Natural killer cell treated with Interleukin-12 subunit alpha and Interleukin-12 subunit beta and Interleukin-15 and Interleukin-18, amount 100 ng/mL, for 72 hours (primary cell): ENCODE measurements at places on chromosomes 1 and 21. TPM values are rescaled to one million over a fixed set of nuclear protein-coding genes. Genes with fewer than 3 reads are reported as not detected.
A peak's percentile ranks its signal among the peaks of the same experiment; 100 is the strongest.

DNA sequence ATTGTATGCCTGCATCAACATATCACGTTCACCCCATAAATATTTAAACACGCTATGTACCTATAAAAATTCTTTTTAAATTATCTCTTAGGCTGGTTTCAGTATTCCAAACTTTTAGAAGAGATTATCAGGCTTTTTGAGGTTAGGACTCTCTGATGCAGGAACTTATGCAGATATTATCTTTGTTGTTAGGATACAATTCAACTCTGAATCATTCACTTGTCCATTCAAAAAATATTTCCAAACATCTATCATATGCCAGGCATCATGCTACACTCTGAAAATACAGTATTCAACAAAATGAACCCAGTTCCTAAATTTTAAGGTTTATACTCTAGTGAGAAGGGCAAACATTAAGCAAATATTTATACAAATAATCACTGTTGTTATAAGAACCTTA, 40.5 kb downstream of the ASH1L start:
- H3K27me3 ChIP-seq = no peaks in the 10 kb centered on the region
- H3K4me3 ChIP-seq = no peak overlapping the region
- H3K36me3 ChIP-seq = no peaks in the 10 kb centered on the region
- peaks cover 20% of the 10 kb centered on the region for H3K4me1 ChIP-seq
- no peak for DNase-seq

The GJB4 gene
- not detected for total RNA-seq

DNA sequence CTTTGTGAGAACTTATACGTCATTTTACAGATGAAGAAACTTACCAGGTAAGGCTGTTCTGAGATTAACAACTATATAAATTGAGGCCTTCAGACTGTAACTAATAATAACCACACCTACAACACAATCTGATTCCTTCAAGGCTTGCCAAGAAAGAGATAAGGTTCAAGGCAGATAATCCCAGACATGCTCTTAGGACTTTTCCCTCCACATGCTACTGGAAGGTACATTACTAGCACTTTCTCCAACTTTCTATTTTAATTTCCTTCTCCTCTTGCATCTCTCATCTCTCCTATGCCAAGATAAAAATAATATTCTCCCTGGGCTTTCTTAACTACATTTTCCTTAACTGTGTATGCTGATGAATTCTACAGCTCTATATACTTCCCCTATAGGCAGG, 18.9 kb upstream of the NRAS start:
- peaks cover 37% of the 10 kb centered on the region for H3K36me3 ChIP-seq
- H3K27ac ChIP-seq = no peak overlapping the region
- no peaks in the 10 kb centered on the region for H3K27me3 ChIP-seq

The TRIM45 gene
- 0.86 TPM for total RNA-seq

GRCh38 chr1:26555550-26555981, 26.0 kb downstream of the RPS6KA1 start:
- peaks cover 40% of the 10 kb centered on the region for H3K4me1 ChIP-seq
- H3K36me3 ChIP-seq = peaks cover 15% of the 10 kb centered on the region
- H3K4me3 ChIP-seq = no peak overlapping the region
- no peaks in the 10 kb centered on the region for H3K27me3 ChIP-seq
- peak overlapping the region; percentile 26 for H3K27ac ChIP-seq

GRCh38 chr1:19398309-19398760, 86.2 kb downstream of the SLC66A1 start:
- peaks cover 42% of the 10 kb centered on the region for H3K4me1 ChIP-seq
- H3K4me3 ChIP-seq = no peak overlapping the region
- no peak for DNase-seq
- no peaks in the 10 kb centered on the region for H3K27me3 ChIP-seq
- no peaks in the 10 kb centered on the region for H3K36me3 ChIP-seq

DNA sequence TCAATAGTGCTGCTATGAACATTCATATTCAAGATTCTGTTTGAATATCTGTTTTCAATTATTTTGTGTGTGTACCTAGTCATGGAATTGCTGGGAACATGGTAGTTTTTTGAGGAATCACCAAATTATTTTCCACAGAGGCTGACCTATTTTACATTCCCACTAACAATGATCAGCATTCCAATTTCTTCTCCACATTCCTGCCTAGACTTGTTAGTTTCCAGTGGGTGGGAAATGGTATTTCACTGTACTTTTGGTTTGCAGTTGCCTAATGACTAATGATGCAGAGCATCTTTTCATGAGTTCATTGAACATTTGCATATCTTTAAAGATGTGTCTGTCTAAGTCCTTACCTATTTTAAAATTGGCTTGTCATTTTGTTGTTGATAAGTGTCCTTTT, 1182.6 kb upstream of the B3GALT2 start:
- H3K27me3 ChIP-seq = no peaks in the 10 kb centered on the region
- no peaks in the 10 kb centered on the region for H3K36me3 ChIP-seq
- no peaks in the 10 kb centered on the region for H3K4me1 ChIP-seq
- no peak overlapping the region for H3K27ac ChIP-seq
- no peak for DNase-seq
- no peak overlapping the region for H3K4me3 ChIP-seq

DNA sequence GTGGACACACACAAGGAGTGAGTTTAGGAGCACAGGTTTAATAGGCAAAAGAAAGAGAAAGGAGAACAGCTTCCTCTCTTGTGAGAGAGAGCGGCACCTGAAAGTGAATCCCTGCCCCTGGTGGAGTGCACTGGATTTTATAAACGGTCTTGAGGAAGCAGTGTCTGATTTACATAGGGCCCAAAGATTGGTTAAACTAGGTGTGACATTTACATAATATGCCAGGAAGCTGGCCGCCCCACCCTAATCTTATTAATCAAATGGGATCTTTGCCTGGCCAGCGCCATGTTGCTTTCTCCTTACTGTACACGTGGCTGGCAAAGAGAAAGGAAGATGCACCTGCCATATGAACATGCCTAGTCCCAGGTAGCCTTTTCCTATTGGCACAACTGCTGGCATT, 38.7 kb downstream of the CFH start:
- H3K27ac ChIP-seq = no peak overlapping the region
- no peaks in the 10 kb centered on the region for H3K4me1 ChIP-seq
- H3K27me3 ChIP-seq = no peaks in the 10 kb centered on the region
- no peaks in the 10 kb centered on the region for H3K36me3 ChIP-seq
- DNase-seq = no peak
- H3K4me3 ChIP-seq = no peak overlapping the region

DNA sequence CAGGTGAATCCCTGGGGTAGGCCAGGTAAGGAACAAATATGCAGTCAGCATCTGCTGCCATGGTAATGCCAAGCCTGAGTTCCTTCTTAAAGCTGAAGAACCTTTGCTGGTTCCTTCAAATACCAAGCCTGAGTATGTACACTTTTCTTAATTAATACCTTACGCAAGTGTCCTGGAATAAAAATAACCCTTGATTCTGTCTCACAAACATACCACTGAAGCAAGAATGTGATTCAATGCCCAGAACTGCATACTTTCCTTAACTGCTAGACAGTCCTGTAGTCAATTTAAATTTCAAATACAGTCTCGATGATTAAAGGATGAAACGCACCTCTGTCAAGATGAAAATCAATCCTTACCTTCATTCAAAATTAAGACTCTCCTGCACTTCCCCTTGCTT, 634.0 kb upstream of the CHRM3 start:
- no peak for DNase-seq
- no peaks in the 10 kb centered on the region for H3K27me3 ChIP-seq
- H3K4me3 ChIP-seq = no peak overlapping the region
- no peaks in the 10 kb centered on the region for H3K4me1 ChIP-seq
- no peak overlapping the region for H3K27ac ChIP-seq

DNA sequence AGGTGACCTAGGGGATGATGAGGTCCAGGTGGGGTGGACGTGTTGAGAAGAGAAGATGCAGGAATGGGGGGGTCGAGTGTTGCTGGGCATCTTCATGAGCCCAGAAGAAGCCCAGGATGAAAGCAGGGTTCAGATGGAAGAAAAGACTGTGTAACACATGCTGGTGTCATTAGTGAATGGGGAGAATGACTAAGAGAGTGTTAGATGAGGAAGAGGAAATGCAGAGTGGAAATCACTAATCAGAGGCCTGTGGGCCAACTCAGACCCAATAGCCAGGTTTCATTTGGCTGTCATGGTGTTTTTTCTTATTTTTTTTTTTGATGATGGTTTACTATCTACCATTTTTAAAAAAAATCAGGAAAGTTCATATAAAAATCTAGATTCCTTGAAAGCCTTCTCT, 180.8 kb upstream of the CAMK1G start:
- H3K36me3 ChIP-seq = no peaks in the 10 kb centered on the region
- no peak for DNase-seq
- no peak overlapping the region for H3K27ac ChIP-seq
- peaks cover 3% of the 10 kb centered on the region for H3K27me3 ChIP-seq
- H3K4me1 ChIP-seq = no peaks in the 10 kb centered on the region

The SMYD3 gene
- total RNA-seq = 55.4 TPM

- H3K27ac ChIP-seq = no peak overlapping the region
- H3K4me3 ChIP-seq = no peak overlapping the region
- no peaks in the 10 kb centered on the region for H3K27me3 ChIP-seq
- no peak for DNase-seq
- no peaks in the 10 kb centered on the region for H3K36me3 ChIP-seq
These were observed 163.2 kb downstream of the SNX7 start for GRCh38 chr1:98824736-98825135.

DNA sequence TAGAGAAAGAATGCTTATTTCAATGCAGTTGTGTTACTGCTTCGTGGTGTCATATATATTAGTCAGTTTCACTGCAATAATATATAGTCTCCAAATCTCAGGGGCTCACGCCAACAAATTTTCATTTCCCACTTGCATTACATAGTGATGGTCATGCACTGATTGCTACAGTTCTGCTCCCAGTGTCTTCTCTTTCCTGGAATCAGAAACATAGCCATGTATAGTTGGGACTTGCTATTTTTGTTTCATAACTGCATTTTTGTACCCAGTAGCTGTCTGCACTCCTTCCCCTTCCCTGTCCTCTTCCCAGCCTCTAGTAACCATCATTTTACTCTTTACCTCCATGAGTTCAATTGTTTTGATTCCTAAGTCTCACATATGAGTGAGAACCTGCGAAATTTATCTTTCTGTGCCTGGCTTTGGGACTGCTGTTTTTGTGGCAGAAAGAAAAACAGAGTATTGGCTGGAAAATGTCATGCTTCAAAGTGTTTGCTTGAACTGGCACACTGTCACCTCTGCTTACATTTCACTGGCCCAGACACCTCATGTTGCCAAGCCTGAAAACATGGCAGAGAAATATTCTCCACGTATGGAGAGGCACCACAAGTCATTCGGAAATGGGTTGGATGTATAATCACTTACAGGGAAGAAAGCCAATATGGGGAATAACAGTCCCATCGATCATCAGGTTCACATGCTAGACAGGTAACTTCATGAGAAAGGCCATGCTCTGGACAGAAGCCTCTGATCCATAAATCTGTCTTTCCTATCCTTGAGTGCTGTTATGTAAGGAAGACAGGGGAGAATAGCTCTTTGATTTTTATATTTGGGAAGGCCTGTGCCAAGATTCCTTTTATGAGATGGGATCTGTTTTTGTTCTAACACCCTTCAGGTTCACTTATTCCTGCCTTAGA, 60.4 kb upstream of the BACH1 start:
- no peaks in the 10 kb centered on the region for H3K36me3 ChIP-seq
- H3K27me3 ChIP-seq = peaks cover 12% of the 10 kb centered on the region
- DNase-seq = no peak

- peaks cover 14% of the 10 kb centered on the region for H3K36me3 ChIP-seq
- no peaks in the 10 kb centered on the region for H3K27me3 ChIP-seq
- DNase-seq = no peak
- no peak overlapping the region for H3K4me3 ChIP-seq
- H3K27ac ChIP-seq = peak overlapping the region; percentile 17
These were observed 61.6 kb downstream of the CD46 start for GRCh38 chr1:207813512-207813881.

DNA sequence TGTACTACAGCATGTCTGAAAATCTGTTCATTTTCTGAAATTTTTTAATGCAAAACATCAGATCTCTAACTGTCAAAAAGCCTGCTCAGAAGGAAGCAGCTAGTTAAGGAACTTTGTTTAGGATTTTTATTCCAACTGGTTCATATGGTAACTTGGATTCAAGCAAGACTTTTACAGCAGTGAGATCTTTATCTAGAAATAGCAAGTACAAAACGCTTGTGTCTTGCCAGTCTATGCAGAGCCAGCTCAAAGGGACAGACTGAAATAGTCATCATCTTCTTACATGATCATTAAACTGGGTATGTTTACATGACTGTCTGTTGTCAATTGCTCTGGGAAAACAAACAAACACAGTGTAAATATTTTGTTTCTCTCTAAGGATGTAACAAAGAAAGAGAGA, 37.6 kb downstream of the DDAH1 start:
- H3K36me3 ChIP-seq = no peaks in the 10 kb centered on the region
- no peak overlapping the region for H3K27ac ChIP-seq
- DNase-seq = no peak
- peaks cover 29% of the 10 kb centered on the region for H3K27me3 ChIP-seq
- H3K4me1 ChIP-seq = no peaks in the 10 kb centered on the region

DNA sequence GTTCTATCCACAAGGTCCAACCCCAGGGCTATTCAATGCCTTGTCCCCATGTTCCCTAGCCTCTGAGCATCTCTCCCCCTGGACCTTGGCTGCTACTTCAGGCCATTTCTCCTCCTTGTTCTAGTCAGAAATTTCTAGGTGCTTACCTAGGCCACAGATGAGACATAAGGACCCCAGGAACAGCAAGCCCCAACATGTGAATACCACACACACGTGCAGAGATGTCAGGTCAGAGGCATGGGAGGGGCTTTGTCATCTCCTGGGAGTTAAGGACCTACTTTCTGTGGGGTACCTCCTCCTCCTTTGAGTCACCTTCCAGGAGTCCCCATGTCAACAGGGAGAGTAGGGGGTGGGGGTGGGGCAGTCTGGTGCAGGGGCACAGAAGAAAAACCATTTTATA, 7.1 kb upstream of the RGS16 start:
- H3K4me3 ChIP-seq = no peak overlapping the region
- peaks cover 29% of the 10 kb centered on the region for H3K27me3 ChIP-seq
- peak overlapping the region; percentile 68 for H3K27ac ChIP-seq

The CLIC6 gene
- total RNA-seq = 0.50 TPM

The DEGS1 gene
- 60.3 TPM for total RNA-seq

GRCh38 chr1:200883118-200883517, 10.3 kb downstream of the GPR25 start:
- H3K4me3 ChIP-seq = no peak overlapping the region
- H3K36me3 ChIP-seq = no peaks in the 10 kb centered on the region
- peaks cover 67% of the 10 kb centered on the region for H3K4me1 ChIP-seq
- H3K27me3 ChIP-seq = no peaks in the 10 kb centered on the region

The RAP1GAP gene
- total RNA-seq = not detected

DNA sequence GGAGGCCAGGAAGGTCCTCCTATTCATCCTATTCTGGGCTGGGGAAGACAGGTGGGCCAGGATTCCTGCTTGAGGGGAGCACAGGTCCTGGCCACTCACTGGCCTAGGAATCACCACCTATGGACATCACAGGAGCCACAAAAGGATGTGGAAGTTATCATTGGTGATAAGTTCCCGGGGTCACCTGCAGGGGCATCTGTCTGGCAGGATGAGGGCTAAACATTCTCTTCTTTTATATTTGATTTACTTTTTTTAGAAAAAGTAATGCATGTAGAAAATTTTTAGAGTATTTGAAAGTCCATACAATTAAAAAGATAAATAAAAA, 33.2 kb upstream of the KIAA0040 start:
- no peaks in the 10 kb centered on the region for H3K4me1 ChIP-seq
- H3K36me3 ChIP-seq = no peaks in the 10 kb centered on the region
- no peak overlapping the region for H3K27ac ChIP-seq
- DNase-seq = no peak
- H3K4me3 ChIP-seq = no peak overlapping the region

The MRPS14 gene
- total RNA-seq = 23.9 TPM

GRCh38 chr1:243842978-243843511, 7.0 kb downstream of the AKT3 start:
- H3K27ac ChIP-seq = peak overlapping the region; percentile 47
- H3K36me3 ChIP-seq = no peaks in the 10 kb centered on the region
- no peaks in the 10 kb centered on the region for H3K27me3 ChIP-seq
- peak overlapping the region; percentile 54 for H3K4me3 ChIP-seq
- H3K4me1 ChIP-seq = peaks cover 27% of the 10 kb centered on the region
